ENCODE measurements at places on chromosomes 4 and X.

- no peak for DNase-seq
Observed at GRCh38 chr4:187944179-187944578, 51.4 kb upstream of the ZFP42 start.

DNA sequence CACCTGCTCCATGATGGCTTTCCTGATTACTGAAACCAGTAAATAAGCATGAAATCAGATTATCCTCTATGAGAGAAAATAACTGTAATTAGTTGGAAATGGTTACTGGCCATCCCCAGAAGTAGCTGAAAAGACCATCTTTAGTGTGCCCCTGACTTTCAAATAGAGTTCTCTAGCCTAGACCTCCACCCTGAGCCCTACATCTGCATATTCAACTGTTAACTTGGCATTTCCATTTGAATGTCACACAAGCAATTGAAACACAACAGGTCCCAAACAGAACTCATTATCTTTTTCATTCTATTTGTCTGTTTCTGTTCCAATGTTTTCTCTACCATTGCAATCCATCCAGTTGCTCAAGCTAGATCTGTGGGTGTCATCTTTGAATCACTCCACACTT lies 952.3 kb downstream of the RPA4 start:
- no peak for DNase-seq

DNA sequence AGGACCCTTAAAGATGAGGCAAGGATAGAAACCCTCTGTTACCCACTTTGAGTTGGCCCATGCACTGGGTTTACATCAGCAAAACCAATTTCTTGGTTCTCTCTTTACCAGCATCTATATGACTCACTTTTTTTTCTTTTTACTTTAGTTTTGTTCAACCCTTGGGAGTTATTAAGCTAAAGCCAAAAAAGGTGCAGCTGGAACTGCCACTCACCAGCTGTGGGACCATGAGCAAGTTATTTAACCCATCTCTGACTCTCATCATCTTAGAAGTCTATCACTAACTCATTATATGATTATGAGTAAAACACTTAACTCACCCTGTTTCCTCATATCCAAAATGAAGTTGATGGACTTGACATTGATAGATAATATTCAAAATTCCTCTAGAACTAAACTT lies 53.4 kb downstream of the GABRB1 start:
- no peak for DNase-seq

DNA sequence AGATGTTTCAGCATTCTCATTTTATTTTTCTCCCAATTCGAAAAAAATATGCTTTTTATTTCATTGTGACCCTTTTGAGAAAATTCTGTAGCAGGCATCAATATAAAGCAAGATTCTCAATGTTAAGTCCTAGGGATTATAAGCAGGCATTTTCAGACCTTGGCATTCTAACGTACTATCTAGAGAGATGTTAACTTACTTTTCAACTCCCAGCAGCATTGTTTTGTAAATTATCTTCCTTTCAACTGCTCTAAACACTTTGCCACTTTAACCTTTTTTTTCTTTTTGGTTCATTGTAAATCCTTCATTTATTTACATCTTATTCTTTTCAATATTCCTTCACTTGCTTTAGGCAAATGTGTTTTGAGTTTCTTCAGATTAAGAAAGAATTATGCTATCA lies 333.2 kb downstream of the ARHGAP24 start:
- DNase-seq: no peak

DNA sequence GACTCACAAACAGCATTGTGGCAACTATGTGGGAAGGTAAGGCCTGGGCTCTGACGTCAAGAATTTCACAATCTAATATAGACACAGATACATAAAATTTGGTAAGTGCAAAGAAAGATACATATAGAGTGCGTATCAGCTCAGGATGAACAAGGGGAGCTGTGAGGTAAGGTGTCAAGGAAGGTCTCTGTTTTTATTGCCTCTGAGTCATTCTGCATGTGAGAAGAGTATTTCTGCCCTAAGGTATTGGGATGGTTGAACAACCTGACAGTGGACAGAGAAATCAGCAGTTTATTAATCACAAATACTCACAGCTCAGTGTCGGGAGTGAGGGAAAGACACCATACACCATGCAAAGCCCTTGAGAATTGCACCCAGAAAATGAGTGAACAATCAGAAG lies 89.8 kb downstream of the COMMD8 start:
- DNase-seq: no peak

- no peak for DNase-seq
Observed at GRCh38 chr4:19693936-19694570, 557.7 kb upstream of the SLIT2 start.

DNA sequence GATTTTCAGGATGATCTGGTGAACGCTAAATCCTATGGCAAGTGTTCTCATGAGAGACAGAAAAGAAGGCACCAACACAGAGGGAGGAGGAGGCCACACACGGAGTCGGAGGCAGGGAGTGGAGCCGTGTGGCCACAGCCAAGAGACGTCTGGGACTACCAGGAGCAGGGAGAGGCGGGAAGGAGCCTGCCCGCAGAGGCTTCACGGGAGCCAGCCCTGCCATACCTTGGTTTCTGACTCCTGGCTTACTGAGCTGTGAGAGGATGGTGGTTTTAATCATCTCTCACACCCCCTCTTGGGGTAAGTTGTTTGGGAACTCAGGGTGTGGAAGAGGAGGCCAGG lies 33.5 kb upstream of the GPR78 start:
- no peak for DNase-seq

DNA sequence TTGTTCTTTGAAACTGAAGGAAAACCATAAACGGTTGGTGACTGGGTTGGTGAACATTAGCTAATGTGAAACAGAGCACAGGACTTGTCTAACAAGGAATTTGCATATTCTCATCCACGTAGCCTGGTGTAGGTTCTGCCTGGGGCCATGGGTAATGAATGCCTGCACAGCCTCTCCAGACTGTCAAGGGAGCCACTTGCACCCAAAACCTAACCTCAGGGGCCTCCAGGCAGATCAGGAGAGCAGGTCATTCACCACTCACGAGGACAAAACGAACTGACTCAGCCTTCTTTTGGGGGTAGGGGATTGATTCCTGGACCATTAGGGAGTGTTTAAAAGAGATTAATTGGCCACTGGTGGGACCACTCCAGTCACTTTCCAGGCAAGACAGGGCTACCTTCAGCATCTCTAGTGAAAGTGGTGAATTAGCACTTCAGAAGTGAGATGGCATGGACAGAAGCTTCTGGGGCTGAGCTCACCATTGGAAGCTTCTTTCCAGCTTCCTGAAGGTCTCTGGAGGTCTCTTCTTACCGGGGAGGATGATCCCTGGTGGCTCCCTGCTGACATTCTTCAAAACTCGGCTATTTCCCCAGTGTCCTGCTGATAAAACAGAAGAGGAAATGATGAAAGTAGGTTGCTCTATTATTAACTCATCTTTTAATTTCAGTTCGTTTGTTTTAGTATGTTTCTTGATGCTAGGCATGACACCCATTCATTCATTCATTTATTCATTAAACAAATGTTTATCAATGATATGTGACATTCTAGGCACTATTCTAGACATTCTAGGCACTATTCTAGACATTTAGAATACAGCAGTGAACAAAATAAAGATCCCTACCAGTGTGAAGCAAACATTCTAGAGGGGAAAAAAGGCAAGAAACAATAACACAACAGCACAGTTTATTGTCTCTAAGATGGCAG lies 104.5 kb upstream of the LNX1 start:
- no peak for DNase-seq

- DNase-seq: no peak
Observed at GRCh38 chr4:184317234-184317918, 99.7 kb upstream of the ENPP6 start.

DNA sequence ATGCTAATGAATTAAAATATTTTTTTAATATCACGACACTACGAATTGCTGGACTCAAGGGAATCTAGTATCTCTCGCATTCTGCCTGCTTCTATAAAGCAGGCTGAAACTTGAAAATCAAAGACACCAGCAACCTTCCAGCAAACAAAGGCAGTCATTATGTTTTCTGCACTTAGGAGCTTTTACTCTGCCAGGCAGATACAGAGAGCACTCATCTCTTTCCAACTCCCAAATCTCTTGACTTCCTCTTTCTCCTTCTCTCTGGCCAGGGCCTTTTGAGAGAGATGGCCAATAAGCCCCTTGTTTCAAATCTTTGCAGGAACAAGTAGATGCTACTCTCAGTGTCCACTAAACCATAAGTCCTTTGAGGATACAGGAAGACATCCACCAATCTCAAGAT lies 95.2 kb upstream of the KLF3 start:
- DNase-seq: no peak

DNA sequence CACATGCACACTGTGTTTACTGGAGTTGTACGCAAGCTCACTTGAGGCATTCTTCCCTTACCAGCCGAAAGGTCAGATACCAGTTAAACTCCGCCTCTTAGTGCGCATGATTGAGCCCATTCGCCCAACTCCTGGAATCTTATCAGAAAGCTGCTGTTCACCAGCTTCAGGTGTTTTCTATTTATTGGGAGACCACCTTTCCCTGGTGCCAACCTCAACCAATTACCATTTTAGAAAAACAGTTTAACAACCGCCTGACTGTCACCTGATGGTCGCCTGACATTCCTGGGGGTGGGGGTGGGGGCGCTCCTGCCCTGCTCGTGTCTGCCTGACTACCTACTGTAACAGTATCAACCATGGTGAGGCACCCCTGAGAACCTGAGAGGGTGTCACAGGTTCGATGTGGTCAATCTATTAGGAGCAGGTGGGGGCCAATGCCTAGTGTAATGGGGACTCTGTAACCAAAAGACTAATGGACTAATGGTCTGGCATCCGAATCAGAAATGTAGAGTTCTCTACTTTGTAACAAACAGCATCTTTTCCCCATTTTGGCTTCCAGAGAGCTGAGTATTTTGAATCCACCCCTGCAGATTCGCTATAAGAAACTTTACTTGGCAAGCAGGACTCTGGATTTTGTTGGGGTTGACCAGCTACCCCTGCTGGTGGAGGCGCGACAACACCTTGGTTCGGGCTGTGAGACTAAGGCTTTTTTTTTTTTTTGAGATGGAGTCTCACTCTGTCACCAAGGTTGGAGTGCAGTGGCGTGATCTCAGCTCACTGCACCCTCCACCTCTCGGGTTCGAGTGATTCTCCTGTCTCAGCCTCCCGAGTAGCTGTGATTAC lies 58.2 kb upstream of the ZNF157 start:
- peak; percentile 33 for DNase-seq

- DNase-seq: no peak
Observed at GRCh38 chrX:39212456-39212855, 411.2 kb downstream of the MID1IP1 start.

DNA sequence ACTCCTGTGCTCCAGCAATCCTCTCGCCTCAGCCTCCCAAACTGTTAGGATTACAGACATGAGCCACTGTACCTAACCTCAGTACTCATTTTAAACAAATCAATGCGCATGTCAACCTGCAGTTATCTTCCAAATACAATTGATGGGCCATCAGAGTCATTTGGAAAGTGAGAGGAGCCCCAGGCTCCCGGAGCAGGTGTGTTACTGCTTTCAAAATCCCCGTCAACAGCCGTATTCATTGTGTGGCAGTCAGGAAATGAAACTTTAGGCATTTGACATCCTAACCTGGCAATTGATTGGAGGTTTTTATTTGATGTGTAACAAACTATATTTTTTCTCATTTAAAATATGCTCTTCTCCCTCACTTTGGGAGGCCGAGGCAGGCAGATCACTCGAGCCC lies 623.6 kb upstream of the TENM3 start:
- DNase-seq: no peak

DNA sequence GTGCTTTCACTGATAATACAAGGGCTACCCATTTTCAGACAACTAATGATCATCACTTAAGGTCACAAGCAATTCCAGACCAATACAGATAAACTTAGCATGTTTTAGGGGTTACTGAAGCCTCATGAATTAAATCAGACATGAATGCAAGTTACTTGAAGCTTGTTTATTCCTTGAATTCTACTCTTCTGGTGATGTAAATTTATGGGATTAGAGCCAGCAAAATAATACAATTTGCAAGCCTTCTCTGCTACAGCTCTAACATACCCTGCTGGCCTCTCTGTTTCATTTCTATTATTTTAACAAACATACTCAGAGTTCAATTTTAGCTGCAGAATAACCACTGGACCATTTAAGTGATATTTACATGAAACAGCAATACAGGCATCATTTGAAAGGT lies 60.7 kb downstream of the PCDH19 start:
- no peak for DNase-seq

- no peak for DNase-seq
Observed at GRCh38 chr4:2733844-2734574, 22.1 kb downstream of the TNIP2 start.
